ENCODE measurements at places on chromosomes 13 and 19.

- DNase-seq, result no peak
These were observed 12.0 kb downstream of the FPR1 start for GRCh38 chr19:51739466-51740213.

DNA sequence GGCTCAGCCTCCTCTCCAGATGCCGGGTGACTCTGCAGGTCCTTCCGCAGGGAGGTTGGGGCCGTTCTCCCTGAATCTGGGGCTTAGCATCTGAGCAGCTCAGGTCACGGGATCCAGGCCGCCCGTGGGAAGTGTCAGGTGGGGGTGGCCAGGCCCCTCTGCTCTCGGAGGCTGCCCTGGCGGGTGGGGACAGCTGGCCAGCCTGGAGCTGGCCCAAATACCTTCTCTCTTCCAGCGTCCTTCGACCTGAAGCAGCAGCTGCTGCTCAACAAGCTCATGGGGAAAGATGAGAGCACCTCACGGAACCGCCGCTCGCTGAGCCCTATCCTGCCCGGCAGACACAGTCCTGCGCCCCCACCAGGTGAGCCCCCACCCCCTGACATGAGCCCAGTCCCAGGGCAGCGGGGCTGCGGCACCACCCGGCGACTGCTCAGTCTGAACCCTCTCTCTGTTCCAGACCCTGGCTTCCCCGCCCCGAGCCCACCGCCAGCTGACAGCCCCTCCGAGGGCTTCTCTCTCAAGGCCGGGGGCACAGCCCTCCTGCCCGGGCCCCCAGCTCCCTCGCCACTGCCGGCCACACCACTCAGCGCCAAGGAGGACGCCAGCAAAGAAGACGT, 19.1 kb downstream of the PEX11G start:
- DNase-seq, result no peak

GRCh38 chr19:34767951-34768350, 5.1 kb downstream of the ZNF599 start:
- no peak for DNase-seq

DNA sequence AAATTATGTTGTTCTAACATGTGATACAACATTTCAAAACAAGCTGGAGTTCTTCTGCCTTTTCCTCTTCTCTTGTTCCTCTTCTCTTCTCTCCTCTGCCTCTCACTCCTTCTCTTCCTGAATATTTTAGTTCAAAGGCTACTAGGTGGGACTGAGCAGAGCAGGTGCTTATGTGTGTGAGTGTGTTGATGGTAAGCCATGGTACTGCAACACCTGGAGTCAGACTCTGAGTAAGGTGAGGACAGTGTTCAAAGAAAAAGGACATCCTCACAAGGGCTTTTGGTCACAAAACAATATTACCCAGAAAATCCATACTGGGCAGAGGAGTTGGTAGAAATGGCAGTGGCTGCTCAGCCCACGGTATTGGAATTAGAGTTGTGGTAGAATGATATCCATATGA, 1188.7 kb downstream of the SLITRK1 start:
- no peak for DNase-seq

GRCh38 chr13:112703449-112704284, 13.8 kb downstream of the ATP11A start:
- no peak for DNase-seq

Data from non-pigmented ciliary epithelial cell (primary cell).